ENCODE measurements at places on chromosomes 13 and 19.

DNA sequence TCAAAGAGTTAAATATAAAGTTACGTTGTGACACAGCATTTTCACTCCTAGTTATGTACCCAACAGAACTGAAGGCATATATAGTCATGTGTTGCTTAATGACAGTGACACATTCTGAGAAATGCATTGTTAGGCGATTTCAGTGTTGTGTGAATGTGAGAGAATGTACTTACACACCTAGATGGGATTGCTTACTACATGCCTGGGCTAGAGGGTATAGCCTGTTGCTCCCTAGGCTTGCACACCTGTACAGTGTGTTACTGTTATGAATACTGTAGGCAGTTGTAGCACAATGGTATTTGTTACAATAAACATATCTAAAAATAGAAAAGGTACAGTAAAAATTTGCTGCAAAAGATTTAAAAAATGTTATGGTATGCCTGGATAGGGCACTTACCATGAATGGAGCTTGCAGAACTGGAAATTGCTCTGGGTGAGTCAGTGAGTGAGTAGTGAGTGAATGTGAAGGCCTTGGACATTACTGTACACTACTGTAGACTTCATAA is 89.2 kb downstream of the DHRS12 start:
- no peak for DNase-seq

- no peak for DNase-seq
Observed at GRCh38 chr19:12872255-12872654, 9.0 kb downstream of the DNASE2 start.

DNA sequence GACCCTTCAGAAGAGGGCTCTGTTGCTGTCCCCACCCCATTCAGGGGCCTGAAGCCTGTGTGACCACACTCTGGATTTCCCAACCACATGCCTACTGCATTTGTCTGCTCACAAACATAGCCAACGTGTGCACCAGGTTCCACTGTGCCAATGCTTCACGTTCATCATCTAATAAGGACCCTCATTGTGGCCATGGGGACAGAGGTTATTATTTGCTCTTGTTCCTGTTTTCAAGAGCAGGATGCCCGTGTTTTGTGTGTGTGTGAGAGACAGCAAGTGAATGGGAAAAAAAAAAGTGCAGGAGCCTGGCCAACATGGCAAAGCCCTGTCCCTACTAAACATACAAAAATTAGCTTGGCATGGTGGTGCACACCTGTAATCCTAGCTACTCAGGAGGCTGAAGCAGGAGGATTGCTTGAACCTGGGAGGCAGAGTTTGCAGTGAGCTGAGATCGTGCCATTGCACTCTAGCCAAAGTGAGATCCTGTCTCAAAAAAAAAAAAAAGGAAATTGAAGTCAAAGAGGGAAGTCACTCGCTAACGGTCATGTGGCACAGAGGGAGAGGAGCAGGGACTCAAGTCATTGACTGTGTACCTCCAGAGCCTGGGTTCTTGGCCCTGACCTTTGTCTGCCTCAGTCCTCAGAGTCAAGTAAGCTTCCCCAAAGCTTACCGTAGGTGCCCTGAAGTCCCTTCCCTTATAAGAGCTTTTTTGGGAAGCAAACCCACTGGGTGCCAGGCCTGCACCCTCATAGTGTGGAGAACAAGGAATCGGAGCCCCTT is 6.9 kb downstream of the B3GNT8 start:
- DNase-seq, result peak; percentile 56

GRCh38 chr13:89857502-89857901 is 1490.0 kb upstream of the MIR17HG start:
- no peak for DNase-seq

DNA sequence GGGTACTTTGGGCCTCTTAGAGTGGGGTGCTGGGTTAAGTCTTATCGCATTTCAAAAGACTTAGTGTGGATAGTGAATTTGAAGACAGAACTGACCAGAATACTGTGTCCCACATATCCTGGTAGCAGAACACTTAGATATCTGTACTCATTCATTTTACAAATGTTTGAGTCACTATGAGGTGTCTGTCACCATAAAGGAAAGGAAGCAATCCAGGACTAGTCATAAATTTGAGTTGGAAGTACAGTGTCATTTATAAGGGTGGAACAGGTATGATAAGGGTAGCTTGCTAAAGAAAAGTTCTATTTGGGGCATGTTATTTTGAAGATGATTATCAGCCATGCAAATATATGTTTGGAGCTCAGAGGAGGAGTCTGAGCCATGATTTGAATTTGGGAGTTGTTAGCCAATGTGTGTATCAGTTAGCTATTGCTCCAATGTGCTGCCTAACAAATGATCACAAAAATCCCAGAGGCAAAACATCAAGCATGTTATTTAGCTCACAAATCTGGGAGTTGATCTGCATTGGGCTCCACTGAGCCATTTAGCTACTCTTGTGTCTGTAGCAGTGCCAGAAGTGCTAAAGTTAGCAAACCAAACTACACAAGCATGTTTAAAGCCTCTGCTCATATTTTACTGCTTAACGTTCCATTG is 20.3 kb downstream of the ZNF699 start:
- DNase-seq, result no peak

GRCh38 chr13:46121597-46122163 is 16.8 kb upstream of the CPB2 start:
- DNase-seq, result peak; percentile 56

- DNase-seq, result no peak
Observed at GRCh38 chr13:107576430-107576829, 638.9 kb downstream of the LIG4 start.

All from globus pallidus (tissue), 1 donor.